ENCODE measurements at places on chromosomes 6 and 20.

DNA sequence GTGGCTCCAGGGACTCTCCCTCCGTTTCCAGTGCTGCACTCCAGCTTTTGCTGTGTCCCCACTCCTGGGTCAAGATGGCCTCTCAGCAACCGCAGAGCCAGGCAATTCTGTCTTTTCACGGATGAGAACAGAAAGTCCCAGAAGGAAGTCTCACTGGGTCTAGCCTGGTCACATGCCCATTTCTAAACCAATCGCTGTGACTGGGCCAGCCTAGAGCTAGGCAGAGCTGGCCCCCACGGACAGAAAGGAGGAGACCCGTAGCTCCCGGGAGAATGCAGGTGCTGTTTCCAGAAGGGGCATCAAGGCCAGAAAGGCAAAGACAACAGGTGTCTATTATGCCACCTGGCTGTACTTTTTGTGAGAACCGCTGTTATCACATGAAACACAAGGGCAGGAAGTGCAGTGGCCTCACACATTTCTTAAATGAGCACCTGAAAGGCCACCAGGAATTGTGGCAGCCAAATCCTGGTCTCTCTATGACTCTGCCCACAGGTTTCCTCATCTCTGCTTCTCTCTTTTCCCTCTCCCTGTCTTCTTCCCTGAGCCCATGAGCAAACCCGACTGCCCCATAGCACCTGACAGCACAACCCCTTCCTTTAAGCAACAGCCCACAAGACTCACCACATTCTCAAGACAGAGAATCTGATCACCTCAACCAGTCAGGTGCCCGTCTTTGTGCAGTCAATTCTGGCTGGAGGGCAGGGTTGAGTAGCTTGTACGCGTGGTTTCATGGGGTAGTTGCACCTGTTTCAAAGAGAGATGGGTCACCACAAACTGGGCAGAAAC, 37.1 kb upstream of the B4GALT5 start:
- DNase-seq: no peak

- peak; percentile 41 for DNase-seq
These were observed 56.3 kb downstream of the PREX1 start for GRCh38 chr20:48771542-48771941.

- no peak for DNase-seq
These were observed 28.9 kb downstream of the CNKSR3 start for GRCh38 chr6:154481521-154482013.

DNA sequence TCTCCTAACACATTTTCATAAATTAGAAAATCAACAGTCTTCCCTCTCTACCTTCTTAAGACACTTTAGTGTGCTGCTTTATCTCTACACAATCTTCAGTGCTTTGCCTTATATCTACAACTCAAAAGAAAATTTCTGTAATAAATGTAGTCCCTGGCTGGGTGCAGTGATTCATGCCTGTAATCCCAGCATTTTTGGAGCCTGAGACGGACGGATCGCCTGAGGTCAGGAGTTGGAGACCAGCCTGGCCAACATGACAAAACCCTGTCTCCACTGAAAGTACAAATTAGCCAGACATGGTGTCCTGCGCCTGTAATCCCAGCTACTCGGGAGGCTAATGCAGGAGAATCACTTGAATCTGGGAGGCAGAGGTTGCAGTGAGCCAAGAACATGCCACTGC, 9.7 kb upstream of the EDN1 start:
- DNase-seq: peak; percentile 65

DNA sequence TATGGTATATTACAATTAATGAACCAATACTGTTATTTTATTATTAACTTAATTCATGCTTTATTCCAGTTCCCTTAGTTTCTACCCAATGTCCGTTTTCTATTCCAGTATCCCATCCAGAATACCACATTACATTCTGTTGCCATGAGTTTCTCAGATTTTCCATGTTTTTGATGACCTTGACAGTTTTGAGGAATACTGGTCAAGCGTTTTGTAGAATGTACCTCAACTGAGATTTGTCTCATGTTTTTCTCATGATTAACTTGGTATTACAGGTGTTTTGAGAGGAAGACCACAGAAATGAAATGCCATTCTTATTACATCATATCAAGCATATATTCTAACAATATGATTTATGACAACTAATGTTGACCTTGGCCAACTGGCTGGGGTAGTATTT, 23.8 kb upstream of the ESR1 start:
- DNase-seq: no peak

DNA sequence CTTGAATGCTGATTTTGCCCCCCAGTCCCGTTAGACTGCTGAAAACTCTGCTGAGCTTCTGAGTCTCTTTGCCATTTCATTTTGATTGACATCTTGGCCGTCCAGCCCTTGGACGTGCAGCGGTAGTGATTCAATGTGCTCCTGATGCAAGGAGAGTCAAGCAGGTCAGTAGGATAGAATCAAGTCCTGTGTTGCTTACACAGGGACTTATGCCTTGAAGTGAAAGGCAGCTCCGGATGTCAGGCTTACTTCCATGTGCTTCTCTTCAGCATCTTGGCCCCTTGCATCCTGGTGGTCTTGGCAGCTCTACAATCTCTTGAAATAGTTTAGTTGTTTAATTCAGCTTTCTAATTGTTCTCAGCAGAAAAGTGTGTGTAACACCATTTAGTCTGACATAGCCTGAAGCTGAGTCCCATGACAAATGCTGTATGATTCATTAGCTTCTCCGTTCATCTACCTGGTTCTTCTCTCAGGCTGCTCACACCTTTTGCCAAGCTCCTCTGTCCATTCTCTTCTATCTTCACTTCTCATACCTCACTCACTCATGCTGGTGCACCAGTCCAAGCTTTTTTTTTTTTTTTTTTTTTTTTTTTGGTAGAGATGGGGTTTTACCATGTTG, 76.0 kb downstream of the EZR start:
- DNase-seq: no peak

DNA sequence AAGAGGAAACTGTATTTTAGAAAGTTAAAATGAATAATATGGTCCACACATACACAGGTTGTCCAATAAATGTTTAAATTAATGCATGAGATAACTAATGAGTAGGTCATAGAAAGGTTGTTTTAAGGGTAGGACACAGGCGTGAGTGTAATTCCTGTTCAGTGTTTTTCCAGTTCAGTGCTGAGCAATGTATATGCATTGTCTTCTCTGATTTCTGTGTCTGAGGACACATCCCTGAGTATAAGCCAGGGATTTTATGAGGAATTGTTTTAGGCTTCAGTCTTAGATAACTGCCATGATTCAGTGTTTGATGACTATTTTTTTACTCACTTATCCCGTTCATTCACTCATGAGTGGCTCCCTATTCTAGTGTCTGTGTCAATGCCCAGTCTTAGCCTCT, 298.5 kb upstream of the TBX18 start:
- no peak for DNase-seq

DNA sequence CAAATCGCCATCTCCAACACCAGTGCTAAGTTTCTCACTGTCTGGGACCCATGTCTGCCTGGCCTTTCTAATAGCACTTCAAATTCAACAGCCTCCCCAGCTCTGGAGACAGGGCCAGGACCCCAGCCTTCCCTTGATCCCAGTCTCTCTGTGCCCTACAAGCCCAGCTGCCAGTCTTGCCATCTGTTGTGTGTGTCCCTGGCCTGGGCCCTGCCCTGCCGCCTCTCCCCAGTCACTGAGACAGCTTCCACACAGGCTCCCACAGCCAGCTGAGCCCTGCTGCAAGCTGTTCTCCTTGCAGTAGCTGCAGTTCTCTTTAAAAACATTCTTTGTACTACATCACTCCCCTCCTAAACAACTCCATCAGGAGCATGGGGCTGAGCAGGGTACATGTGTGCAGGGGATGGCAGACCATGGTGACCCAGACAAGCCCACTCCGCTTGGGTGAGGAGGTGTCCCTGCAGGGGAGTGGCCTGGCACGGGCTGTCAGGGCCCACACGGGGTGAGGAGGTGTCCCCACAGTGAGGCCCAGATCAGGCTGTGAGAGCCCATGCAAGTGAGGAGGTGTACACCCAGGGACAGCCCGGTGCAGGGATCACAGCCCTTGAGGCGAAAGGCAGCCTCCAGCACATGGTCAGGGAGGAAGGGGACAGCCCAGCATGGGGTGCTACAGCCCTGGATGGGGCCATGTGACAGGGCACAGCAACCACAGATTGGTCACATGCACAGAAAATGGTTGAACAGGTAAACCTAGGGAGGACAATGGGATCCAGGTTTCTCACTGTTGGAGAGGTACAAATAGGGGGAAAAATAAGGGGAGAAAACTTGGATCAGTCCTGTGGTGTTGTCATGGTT, 16.2 kb downstream of the CST7 start:
- no peak for DNase-seq

Measured in fibroblast of mammary gland (primary cell).